ENCODE measurements at places on chromosomes 11 and 22.
A peak's percentile ranks its signal among the peaks of the same experiment; 100 is the strongest.

GRCh38 chr22:35663371-35663770 is 15.1 kb downstream of the APOL6 start:
- no peak for DNase-seq

- DNase-seq, result no peak
Observed at GRCh38 chr22:43338766-43339345, 4.3 kb downstream of the SCUBE1 start.

GRCh38 chr22:25848954-25849353 is 107.0 kb downstream of the MYO18B start:
- no peak for DNase-seq

GRCh38 chr11:8624698-8625097 is 30.7 kb upstream of the STK33 start:
- DNase-seq, result no peak

DNA sequence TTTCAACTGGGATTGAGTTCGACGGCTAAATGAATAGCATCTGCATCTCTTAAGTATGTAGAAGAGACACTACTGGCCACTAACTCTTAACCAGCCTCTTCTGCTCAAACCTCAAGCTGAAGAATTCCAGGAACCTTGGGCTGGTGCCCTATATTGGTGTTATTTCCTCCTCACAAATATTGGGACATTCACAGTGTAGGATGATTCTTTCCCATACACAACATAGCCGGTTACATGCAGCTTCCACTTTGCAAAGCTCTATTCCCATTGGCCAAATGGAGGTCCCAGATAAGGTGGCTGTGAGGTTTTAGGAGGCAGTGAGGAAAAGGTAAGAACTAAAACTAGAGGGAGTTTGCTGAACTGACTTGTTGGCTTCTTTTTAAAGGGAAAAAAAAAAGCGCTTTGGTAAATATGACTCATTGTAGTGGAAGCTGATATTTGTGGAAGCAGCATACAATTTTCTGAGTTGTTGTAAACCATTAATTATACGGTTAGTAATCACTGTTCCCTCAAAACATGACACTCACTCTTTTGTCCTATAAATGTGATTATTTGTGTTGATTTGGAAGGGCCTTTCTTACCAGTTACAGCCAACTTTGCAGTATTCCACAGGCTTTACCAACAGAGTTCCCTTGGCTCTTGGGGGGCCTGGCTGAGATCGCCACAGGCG is 17.6 kb downstream of the C22orf31 start:
- DNase-seq, result no peak

- peak; percentile 32 for DNase-seq
Observed at GRCh38 chr22:44331881-44332714, 19.3 kb upstream of the SHISAL1 start.

- no peak for DNase-seq
Observed at GRCh38 chr22:43077121-43077877, 11.9 kb downstream of the TTLL1 start.

- DNase-seq, result no peak
Observed at GRCh38 chr11:45057938-45058646, 88.3 kb upstream of the PRDM11 start.

DNA sequence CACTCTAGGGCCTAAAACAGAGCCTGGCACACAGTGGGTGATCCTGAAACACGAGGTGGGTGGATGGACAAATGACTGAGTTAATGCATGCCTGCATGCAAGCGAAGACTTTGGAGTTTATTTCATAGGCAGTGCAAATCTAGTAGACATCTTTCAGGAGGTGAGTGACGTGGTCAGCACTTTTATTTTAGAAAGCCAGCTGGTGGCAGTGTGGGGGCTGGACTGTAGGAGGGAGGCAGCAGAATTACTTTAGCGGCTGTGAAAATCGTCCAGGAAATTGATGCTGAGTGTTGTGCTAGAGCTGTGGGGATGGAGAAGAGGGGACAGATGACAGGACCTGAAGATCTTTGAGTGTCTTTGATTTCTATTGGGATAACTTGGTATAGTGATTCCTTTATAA is 47.1 kb downstream of the BMAL1 start:
- no peak for DNase-seq

DNA sequence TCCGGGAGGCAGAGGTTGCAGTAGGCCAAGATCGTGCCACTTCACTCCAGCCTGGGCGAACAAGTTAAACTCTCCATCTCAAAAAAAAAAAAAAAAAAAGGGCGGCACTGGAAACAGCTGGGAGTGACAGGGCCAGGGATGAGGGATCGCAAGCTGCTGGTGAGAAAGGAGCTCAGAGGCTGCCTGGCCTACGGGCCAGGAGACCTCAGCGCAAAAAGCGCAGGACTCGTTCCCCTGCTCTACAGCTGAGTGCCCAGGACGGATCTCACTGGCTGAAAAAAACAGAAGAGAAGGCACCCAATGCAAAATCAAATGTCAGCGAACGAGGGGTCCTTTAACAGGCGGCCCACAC is 650 bp upstream of the NUP50 start:
- DNase-seq, result peak; percentile 35
